SK-N-SH (cell line): ENCODE measurements at places on chromosomes 6 and 20. TPM values are rescaled to one million over a fixed set of nuclear protein-coding genes. Genes with fewer than 3 reads are reported as not detected.

C2 gene
- polyA plus RNA-seq, result 0.15 and 0.43 TPM in 2 replicates

NKX2-4 gene
- not detected in 2 replicates for polyA plus RNA-seq

DNA sequence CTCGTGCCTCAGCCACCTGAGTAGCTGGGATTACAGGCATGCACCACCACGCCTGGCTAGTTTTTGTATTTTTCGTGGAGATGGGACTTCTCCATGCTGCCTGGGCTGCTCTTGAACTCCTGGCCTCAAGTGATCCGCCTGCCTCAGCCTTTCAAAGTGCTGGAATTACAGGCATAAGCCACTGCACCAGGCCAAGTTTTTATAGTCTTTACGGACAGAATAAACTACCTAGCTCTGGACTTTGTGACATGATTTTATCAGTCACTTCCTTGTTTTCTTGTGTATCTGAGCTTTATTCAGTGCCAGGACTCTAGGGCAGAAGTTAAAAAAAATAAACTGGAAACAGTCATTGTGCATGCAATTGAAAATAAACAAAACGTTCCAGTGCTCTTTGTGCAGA, 46.7 kb upstream of the RALGAPA2 start:
- DNase-seq, result no peak

- DNase-seq, result no peak
Observed at GRCh38 chr20:6562111-6562510, 205.4 kb upstream of the BMP2 start.

- peak; percentile 64 for DNase-seq
Observed at GRCh38 chr6:72619883-72620696, 1.8 kb upstream of the KCNQ5 start.

TSPO2 gene
- polyA plus RNA-seq, result not detected in 2 replicates

WFDC5 gene
- polyA plus RNA-seq, result 0.08 and 0.11 TPM in 2 replicates

TRDN gene
- not detected in 2 replicates for polyA plus RNA-seq

- DNase-seq, result no peak
Observed at GRCh38 chr6:3447005-3447404, 9.8 kb downstream of the SLC22A23 start.

PDYN gene
- not detected in 2 replicates for polyA plus RNA-seq

DNA sequence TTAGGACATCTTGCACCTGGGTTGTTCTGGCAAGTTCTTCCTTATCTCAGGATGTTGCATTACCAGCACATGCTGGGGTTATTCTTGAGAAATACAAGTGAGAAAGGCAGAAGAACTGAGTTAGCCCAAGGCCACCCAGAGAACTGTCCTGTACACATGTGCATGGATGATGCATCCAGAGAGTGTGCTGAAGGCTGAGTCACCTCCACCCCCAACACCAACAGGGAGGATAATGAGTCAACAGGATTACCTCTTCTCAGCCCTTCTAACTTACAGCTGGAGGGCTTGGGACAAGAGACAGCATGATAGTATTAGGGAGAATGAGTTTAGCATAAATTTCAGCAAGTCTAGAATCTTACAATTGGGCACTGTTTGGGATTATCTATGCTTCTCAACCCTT, 8.5 kb downstream of the SCGN start:
- DNase-seq, result no peak

UBD gene
- polyA plus RNA-seq, result not detected in 2 replicates

DNA sequence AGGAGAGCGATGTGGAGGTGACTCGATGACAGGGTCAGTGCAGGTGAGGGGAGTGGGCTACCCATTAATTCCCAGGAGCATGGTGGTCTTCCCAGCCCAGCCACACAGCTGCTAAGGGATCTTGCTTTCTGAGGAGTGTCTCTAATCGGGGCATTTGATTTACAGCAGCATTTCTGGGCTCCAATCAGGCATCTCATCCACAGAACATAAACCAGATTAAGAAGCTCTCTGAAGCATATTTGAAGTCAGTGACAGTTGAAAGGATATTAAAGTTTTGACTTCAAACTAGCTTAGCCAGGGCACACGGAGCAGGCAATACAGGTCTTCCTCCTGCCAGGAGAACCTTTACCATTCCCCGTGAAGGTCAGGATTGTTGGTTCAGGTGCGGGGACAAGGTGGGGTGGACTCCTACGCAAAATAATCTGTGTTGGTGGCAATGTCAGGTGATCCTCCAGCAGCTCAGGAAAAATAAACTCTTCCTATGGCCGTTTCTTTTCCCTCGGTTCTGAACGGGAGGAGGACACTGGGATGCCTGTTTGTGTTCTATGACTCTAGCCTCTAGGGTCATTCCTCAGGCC, 39.9 kb upstream of the ZNF831 start:
- DNase-seq, result no peak

LY6G6F gene
- not detected in 2 replicates for polyA plus RNA-seq

DNA sequence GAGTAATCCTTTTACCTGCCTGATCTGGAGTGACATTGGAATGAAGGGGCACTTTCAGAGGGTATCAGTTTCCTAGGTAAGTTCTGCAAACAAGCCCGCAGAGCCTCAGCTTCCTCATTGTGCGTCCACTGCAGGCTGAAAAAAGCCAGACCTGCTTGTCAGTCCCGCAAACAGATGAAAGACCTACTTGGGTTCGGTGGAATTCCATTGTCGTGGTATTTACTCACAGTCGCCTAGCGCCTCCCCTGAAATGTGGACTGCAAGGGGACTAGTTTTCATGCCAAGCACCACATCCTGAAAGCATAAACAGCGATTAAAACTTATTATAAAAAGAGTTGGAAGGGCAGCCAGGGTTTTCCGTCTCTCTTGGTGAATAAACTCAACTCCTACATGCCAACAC, 121.5 kb downstream of the PAX1 start:
- DNase-seq, result no peak

GRCh38 chr20:23536328-23536974, 31.8 kb downstream of the CST9L start:
- DNase-seq, result no peak

- DNase-seq, result no peak
Observed at GRCh38 chr6:48809245-48809644, 653.8 kb downstream of the MMUT start.

DNA sequence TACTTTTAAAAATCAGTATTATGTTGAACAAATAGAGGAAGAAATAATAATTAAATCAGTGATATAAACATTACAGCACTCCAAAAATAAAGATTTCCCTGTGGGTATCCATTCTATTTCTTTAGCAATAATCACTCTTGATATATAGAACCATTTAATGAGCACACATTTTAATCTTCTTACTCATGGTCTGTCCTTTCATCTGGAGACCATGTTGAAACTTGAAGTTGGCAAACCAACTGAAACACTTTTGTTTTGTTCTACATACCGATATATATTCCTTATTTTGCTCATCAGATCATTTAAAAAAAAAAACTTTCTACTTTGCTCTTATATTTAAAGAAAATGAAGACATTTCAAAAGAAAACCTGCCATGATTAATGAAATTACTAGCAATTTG, 13.4 kb downstream of the C6orf58 start:
- DNase-seq, result no peak

DNA sequence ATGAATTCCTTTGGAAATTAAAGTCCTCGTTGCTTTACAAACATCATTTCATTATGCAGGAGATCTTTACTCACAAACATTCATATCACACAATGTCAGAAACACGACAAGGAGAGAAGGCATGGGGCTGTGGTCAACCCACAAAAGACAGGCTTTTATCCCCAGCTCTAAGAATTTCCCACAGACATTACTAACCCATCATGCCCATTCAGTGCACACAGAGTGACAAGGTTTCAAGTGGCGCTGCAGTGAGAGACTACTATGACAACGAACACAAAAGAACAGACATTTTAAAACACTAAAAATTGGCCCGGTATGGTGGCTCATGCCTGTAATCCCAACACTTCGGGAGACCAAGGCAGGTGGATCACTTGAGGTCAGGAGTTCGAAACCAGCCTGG, 579.8 kb upstream of the AGPAT4 start:
- DNase-seq, result no peak

- no peak for DNase-seq
Observed at GRCh38 chr20:38129893-38130609, 35.0 kb downstream of the TGM2 start.

PLEKHG1 gene
- polyA plus RNA-seq, result under 0.01 and 0.02 TPM in 2 replicates

GRCh38 chr6:68778356-68779020, 143.4 kb downstream of the ADGRB3 start:
- peak; percentile 30 for DNase-seq

GRCh38 chr6:40714576-40715564, 127.7 kb upstream of the LRFN2 start:
- no peak for DNase-seq

GRCh38 chr6:160036790-160037206, 67.9 kb downstream of the IGF2R start:
- DNase-seq, result no peak

GRCh38 chr20:59667131-59667530, 62.8 kb downstream of the PHACTR3 start:
- DNase-seq, result no peak

TNNC2 gene
- 0.57 and 1.1 TPM in 2 replicates for polyA plus RNA-seq
